ENCODE measurements at places on chromosomes 13 and 19. TPM values are rescaled to one million over a fixed set of nuclear protein-coding genes. Genes with fewer than 3 reads are reported as not detected.

The LHB gene
- total RNA-seq: not detected

The CYP4F11 gene
- not detected for total RNA-seq

The IQCN gene
- total RNA-seq: 0.92 TPM

The TRPC4 gene
- 2.8 TPM for total RNA-seq

The PRSS57 gene
- total RNA-seq: not detected

The NRTN gene
- total RNA-seq: not detected

The CEACAM7 gene
- not detected for total RNA-seq

The CATSPERD gene
- total RNA-seq: not detected

The FGF14 gene
- total RNA-seq: 0.06 TPM

The CEACAM8 gene
- total RNA-seq: not detected

The NKPD1 gene
- total RNA-seq: 0.29 TPM

The OLFM2 gene
- total RNA-seq: 1.1 TPM

The SLC10A2 gene
- not detected for total RNA-seq

The DPF1 gene
- 1.0 TPM for total RNA-seq

The CCDC8 gene
- 3.3 TPM for total RNA-seq

The FCER2 gene
- not detected for total RNA-seq

The DDX49 gene
- total RNA-seq: 46.3 TPM

The IFNL2 gene
- not detected for total RNA-seq

The CLPTM1 gene
- 87.7 TPM for total RNA-seq

The TSPAN16 gene
- not detected for total RNA-seq

The CAMSAP3 gene
- total RNA-seq: 0.41 TPM

The ZNF414 gene
- 23.0 TPM for total RNA-seq

The ENOX1 gene
- 0.18 TPM for total RNA-seq

The PCDH9 gene
- 5.3 TPM for total RNA-seq

The NTN5 gene
- total RNA-seq: 1.4 TPM

The ZFR2 gene
- total RNA-seq: not detected

The TSHZ3 gene
- 5.9 TPM for total RNA-seq

The CEACAM4 gene
- not detected for total RNA-seq

The ERICH6B gene
- total RNA-seq: not detected

The KIR3DL2 gene
- total RNA-seq: not detected

The TDRD12 gene
- 0.29 TPM for total RNA-seq

The ZNF256 gene
- 3.3 TPM for total RNA-seq

The TNFSF9 gene
- 12.1 TPM for total RNA-seq

The MBD3L1 gene
- total RNA-seq: not detected

The CD209 gene
- not detected for total RNA-seq

The IGFL3 gene
- total RNA-seq: not detected

All from glomerular endothelial cell (primary cell).